ENCODE measurements at places on chromosomes 2 and 18.

- no peak for DNase-seq
These were observed 13.7 kb downstream of the GATA6 start for GRCh38 chr18:22182884-22183697.

DNA sequence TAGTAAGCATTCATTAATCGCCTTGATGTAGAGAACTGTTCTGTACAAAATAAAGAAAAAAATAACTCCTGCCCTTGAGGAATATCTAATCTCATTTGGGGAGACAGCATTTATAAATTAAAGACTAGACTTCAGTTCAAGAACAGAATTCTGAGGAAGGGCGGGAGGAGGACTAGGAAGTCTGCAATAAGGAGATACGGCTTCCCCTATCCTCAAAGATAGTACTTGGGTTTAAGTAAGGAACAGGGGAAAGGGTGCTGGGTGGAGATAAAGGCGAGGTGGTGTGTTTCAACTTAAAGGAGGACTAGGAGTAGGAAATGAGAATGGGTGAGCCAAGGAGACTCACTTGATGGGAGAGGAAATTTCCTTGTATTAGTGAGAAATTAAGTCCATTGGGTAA, 121.9 kb upstream of the MSTN start:
- DNase-seq, result no peak

DNA sequence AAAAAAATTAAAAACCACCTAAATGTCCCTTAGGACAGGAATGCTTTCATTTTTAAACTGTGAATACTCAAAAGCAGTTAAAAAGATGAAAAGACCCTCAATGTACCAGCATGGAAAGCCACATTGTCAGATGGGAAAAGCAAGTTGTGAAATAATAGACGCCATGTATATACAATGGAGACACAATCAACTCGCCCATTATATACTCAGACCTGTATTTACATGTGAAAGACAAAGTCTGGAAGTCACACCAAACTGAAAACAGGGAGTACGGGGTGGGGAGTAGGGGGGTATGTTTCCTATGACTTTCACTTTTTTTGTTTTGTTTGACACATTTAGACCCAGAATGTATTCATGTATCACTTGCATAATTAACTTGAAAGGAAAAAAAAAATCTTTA, 75.6 kb downstream of the CELF4 start:
- DNase-seq, result no peak

GRCh38 chr18:47735041-47735702, 195.3 kb downstream of the SMAD2 start:
- DNase-seq, result no peak

DNA sequence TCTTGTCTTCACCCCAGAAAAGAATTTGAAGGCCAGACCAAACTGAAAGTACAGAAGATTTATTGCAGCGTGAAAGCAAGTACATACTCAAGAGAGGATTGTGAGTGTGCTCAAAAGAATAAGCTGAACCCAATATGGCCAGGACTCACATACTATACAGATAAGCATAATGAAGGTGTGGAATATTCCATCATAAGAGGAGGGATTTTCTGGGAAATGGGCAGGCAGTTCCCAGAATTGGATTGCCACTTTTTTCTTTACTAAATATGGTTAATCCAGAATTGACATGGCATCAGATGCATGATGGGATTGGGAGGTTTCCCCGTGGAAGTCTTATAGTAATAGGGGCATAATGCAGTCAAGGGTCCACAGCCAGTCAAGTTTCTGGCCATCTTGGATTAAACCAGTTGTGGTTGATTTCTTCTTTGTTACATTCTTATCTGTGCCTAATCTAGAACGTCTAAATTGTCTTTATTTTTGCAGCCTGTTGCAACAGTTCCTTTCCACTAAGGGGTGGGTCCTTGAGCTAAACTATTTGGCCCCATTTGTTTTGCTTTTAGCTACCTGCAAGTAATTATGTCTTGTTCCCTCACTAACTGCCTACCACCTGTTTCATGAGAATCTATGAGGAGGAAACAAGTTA, 9.0 kb downstream of the SP140L start:
- DNase-seq, result no peak

- DNase-seq, result peak; percentile 45
These were observed 3.4 kb downstream of the FZD7 start for GRCh38 chr2:202037086-202037485.

DNA sequence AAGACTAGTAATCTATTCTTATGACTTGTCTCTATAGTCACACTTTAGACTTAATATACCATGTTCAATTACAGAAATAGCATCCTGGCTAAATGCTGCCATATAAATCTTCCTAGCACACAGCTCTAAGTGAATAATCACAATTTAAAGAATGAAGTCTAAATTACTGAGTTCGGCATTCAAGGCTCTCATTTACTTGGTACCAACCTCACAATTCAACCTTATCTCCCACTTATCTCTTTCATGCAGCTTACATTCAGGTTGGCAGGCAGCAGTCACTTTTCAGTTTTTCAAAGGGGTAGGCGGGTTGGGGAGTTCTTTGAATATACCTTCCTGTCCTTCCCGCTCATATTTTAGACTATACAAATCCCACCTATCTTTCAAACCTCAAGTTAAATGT, 1.5 kb downstream of the MMADHC start:
- DNase-seq, result no peak

- no peak for DNase-seq
These were observed 92.4 kb downstream of the INPP5D start for GRCh38 chr2:233152541-233152940.

Data from ELR (cell line).